Right cardiac atrium (tissue), 5 donors: ENCODE measurements at places on chromosomes 6 and 20.

- no peak for DNase-seq
Observed at GRCh38 chr20:57361517-57361916, 10.5 kb downstream of the RAE1 start.

GRCh38 chr6:30944051-30944450 lies 3.3 kb downstream of the MUCL3 start:
- no peak for DNase-seq

DNA sequence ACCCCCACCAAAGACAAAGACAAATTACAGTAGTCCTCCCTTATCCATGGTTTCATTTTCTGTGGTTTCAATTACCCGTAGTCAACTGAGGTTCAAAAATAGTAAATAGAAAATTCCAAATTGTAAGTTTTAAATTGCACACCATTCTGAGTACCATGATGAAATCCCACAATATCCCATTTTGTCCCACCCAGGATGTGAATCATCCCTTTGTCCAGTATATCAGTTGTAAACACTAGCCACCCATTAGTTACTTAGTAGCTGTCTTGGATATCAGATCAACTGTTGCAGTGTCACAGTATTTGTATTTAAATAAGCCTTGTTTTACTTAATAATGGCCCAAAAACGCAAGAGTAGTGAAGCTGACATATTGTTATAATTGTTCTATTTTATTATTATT lies 364.0 kb upstream of the ARID1B start:
- no peak for DNase-seq

GRCh38 chr20:58098571-58098970 lies 129.9 kb downstream of the ANKRD60 start:
- DNase-seq, result no peak

DNA sequence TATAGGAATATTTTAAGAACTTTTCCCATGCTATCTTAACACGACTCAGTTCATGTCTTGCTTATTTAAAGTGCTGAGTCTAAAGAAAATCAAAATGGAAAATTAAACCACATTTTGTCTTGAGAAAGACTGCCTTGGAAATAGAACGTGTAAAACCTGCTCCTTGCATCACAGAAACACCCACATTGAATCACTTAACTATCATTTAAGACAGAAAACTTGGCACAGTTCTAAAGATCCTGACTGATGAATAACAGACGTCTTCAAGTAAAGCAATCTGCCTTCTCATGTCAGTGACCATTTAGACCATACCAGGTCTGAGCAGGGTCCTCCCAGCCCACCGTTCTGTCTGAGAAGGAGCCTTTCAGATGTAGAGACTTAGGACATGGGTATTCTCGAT lies 7.4 kb downstream of the PERP start:
- DNase-seq, result no peak

DNA sequence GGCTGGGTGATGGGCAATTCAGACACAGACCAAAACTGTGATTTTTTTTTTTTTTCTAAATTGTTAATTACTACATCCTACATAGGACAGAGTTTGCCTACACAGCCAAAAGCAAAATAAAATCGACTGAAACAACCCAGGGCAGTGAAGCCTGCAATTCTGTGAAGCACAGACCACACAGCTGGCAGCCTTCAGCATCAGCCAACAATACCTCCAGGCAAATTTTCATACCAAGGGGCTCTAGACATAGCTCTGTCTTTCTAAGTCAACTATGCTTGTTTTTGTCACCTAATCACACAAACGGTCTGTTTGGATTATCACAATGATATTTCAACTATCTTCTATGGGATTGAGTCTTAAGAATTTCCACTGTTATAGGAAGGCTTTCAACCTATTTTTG lies 17.6 kb downstream of the RMND1 start:
- DNase-seq, result no peak

GRCh38 chr6:11231564-11232192 lies 790 bp downstream of the NEDD9 start:
- peak; percentile 78 for DNase-seq

- peak; percentile 55 for DNase-seq
Observed at GRCh38 chr6:52403627-52404026, 16.5 kb upstream of the EFHC1 start.

DNA sequence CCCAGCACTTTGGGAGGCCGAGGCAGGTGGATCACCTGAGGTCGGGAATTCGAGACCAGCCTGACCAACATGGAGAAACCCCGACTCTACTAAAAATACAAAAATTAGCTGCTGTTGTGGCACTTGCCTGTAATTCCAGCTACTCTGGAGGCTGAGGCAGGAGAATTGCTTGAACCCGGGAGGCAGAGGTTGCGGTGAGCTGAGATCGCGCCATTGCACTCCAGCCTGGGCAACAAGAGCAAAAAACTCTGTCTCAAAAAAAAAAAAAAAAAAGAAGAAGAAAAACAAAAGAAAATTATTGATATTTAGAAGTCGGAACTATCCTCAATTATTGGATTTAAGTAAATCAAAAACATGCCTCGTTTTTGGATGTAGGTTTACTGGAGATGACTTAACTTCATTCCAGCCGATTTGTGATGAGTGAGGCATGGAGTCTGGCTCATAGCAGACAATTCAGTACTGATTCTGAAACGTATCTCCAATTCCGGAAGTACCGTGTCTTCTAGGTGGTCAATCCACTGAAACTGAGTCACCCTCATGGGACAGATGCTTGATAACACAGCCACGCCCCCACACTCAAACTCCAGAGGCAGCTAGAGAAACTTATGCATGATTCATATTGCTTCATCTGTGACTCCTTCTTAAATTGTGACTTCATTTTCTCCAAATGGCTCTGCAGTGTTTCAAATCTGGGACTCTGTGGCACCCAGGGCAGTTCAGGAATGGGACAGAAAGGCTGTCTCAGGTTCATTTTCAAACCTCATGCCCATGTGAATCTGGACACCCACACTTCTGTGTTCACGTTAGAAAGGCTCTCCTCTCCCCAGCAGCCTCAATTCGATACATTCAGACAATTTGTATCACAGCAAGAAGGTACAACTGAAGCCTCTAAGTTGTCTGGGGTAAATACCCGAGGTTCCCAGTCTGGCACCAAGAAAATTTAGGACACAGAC lies 110.4 kb upstream of the ARMC2 start:
- peak; percentile 83 for DNase-seq

- no peak for DNase-seq
Observed at GRCh38 chr6:5763871-5764270, 242.9 kb downstream of the NRN1 start.

GRCh38 chr6:163133017-163133416 lies 281.5 kb upstream of the QKI start:
- no peak for DNase-seq

DNA sequence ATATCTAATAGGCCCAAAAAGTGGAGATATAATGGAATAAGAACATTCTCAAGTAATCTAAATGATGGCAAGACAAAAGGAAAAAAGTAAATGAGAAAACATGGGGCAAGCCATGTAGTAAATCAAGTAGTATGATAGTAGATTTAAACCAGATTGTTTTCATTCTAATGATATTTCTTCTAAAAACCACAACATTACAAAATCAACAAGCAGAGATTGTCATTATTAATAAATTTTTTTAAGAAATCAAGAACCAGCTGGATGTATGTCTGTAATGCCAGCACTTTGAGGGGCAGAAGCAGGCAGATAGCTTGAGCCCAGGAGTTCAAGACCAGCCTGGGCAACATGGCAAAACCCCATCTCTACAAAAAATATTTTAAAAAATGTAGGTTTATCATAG lies 155.0 kb downstream of the RNGTT start:
- DNase-seq, result no peak
